ENCODE measurements at places on chromosomes 5 and 9.

DNA sequence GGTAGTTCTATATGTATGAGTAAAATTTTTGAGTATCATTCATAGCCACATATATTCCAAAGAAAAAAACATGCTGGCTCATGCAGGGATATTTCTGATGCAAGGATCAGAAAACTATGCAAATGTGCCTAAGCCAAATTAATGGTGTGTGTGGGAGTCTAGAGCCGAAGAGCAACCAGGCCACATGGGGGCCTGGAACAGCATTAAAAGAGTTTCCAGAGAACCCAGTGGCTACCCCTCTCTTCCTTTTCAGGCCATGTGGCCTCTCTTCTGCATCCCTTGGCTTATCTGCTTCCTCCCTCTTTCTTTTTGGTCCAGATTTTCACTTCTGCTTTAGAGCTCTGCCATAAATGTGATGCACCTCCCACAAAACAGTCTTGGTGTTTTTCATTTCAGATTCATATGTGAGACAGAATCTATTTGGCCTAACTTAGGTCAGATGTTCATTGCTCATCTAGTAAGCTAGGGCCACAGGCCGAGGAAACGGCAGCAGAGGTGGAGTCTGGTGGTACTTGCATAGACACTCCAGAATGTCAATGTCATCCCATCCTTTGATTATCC lies 300.0 kb downstream of the SH3GL2 start:
- DNase-seq = no peak

GRCh38 chr5:172775326-172776234 lies 4.6 kb upstream of the DUSP1 start:
- no peak for DNase-seq

- no peak for DNase-seq
These were observed 2.8 kb downstream of the ATP6V1G1 start for GRCh38 chr9:114590328-114590727.

DNA sequence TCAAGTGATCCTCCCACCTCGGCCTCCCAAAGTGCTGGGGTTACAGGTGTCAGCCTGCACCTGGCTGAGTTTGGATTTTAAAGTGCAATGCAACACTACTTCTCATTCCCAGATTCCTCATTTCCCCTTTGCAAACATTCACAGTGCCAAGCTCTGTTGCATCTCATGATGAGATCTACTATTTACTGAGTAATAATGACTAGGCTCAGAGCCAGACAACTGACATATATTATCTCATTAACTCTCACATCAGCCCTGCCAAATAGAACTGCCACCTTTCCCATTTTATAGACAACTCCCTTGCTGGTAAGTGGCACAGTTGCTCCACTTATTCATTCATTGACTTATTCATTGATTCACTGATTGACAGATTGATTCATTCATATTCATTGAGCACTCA lies 7.0 kb downstream of the PDE6A start:
- no peak for DNase-seq

GRCh38 chr9:125774106-125774505 lies 26.9 kb downstream of the PBX3 start:
- DNase-seq = no peak

DNA sequence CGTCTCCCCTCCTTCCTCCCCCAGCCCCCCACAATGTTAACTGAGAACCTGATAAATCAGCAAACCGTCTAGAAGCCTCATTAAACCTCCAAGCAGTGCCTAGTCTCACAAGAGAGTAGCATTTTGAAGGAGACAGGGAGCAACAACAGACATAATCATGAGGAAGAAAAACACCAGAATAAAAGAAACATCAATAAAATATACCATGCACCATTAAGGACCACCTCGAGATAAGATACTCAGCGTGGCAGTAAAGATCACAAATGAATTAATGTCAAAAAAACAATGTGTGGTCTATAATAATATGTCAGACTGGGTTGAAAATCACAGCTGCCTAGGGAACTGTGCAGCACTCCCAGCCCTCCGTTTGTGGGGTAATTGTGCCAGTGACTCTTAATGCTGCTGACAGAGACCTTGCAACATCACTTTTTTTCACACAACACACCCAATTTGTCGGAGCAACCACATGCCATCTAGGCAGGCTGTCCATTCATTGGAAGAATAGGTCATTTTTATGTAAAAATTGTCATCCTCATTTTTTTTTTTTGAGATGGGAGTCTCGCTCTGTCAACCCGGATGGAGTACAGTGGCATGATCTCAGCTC lies 450.8 kb upstream of the WWC1 start:
- no peak for DNase-seq

GRCh38 chr9:136086951-136087740 lies 7.9 kb downstream of the NACC2 start:
- no peak for DNase-seq

DNA sequence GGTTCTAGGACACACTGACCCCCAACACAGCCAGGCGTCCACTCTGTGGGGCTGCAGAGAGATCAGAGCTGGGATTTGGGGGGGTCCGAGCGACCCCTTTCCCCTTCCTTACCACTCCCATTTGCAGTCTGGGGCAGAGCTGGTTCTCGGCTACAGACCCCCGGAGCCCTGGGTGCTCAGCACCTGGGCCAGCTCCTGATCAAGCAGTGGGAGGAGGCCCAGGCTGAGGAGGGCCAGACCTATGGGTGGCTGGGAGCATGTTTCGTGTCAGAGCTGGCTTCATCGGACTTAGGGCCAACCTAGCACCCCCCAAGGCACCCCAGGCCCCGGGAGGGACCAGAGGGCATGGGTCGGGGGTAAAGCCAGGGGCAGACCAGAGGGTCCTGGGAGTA lies 7.6 kb downstream of the GRIN1 start:
- no peak for DNase-seq

GRCh38 chr9:20015427-20015931 lies 226.6 kb upstream of the SLC24A2 start:
- no peak for DNase-seq

GRCh38 chr5:6759401-6759800 lies 46.2 kb downstream of the TENT4A start:
- DNase-seq = no peak

DNA sequence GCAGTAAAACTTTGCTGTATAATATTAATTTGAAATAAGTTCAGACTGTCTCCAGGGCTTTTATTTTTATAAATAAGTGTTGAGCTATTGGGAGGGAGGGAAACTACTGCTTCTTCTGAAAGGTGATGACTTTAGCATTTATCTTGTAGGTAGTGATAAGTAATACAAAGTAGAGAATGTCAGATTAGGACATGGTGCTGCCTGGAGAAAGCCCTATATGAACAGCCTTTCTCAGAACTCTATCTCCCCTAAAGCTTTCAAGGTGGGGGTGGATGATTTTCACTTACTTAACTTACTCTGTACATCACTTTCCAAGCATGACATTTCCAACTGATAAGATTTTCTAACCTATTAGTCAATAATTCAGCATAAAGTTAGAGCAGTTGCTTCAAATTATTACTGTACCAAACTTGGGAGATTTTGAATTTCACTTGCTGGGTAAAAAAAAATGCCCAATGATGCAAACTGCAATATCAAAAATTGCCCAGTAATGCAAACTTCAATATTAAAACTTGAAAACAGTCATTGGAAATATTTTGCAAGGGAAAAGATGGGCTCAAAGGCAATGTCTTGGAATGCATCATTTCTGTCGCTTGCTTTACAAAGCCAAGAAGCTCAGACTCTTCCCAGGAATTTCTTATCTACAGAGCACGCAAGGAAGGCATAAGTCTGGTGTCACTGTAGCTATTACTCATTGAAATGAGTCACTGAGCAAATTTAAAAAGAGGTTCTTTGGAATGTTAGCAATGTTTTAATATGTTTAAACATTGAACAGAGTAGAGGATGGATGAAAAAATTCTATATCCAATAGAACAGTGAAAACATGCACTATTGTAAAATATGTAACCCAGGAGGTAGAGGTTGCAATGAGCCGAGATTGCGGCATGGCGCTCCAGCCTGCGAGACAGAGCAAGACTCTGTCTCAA lies 569.5 kb downstream of the PSAT1 start:
- no peak for DNase-seq

DNA sequence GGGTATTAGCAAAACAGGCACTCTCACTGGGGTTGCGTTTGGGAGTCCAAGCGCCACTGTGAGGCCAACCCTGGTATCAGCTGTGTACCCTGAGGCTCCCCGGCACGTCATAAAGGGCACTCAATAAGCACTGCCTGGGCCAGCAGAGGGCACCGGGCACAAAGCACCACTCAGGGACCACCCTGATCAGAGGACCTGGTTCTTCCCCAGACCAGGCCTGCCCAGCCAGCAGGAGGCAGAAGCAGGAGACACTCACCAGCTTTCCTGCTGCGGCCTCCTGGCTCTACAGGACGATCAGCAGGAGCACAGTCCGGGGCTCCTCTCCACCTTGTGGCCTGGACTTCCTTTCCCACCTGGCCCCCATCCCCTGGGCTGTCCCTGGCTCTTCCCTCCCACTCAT lies 12.6 kb downstream of the MGAT1 start:
- no peak for DNase-seq

- no peak for DNase-seq
These were observed 18.5 kb downstream of the TMEM245 start for GRCh38 chr9:109101202-109101595.

GRCh38 chr9:34049630-34050384 lies 1.1 kb upstream of the UBAP2 start:
- DNase-seq = no peak

- no peak for DNase-seq
These were observed 185.8 kb downstream of the CWC27 start for GRCh38 chr5:64954518-64954917.

DNA sequence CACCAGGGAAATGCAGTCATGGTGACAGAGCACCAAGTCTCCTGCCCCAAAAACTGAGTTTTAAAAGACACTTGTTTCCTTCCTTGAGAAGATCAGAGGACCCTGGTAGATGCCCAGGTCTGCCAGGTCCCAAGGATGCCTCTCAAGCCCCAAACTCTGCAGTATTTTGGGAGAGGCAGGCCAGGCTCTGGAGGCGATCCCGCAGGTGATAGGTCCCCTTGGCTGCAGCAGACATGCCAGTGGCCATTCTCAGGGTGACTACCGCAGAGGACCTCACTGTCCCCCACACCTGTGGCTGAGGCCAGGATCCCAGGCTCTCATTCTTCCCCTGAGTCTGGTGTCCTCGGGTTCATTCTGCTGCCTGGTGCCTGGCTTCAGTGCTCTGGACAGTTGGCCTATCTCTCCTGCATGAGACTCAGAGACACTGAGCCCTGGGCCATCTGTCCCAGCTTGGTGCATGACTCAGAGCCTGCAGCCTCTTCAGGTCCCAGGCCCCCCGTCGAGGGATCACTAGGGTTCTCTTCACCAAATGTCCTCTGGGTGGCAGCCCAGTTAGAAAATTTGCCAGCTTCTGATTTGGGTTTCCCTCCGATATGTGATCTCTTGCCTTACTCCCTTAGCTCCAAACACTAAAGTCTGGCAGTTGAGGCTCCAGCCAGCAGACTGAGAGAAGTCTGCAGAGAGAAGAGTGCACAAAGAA lies 59.7 kb upstream of the GARNL3 start:
- DNase-seq = no peak

- no peak for DNase-seq
These were observed 57.2 kb upstream of the RIC1 start for GRCh38 chr9:5571629-5572232.

GRCh38 chr5:43274435-43275114 lies 38.6 kb downstream of the HMGCS1 start:
- no peak for DNase-seq

DNA sequence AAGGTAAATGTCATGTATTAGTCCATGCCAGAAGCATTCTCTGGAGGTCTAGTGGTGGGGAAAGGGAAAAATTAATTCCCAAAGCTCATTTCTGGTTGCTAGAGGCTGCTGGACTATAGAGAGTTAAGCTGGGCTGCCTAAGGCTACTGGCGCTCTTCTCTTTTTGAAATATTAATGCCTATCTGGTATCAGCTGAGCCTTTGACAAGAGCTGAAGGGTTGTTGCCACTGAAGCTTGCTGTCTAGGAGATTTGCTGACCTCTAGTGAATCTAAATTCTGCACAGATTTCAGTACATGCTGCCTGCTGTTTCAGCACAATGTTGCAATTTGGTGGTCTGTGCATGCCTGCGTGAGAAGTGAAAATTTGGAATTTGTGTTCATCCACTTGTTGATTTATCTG lies 29.1 kb upstream of the PLCXD3 start:
- DNase-seq = no peak

GRCh38 chr9:3464033-3464638 lies 61.7 kb downstream of the RFX3 start:
- DNase-seq = no peak

DNA sequence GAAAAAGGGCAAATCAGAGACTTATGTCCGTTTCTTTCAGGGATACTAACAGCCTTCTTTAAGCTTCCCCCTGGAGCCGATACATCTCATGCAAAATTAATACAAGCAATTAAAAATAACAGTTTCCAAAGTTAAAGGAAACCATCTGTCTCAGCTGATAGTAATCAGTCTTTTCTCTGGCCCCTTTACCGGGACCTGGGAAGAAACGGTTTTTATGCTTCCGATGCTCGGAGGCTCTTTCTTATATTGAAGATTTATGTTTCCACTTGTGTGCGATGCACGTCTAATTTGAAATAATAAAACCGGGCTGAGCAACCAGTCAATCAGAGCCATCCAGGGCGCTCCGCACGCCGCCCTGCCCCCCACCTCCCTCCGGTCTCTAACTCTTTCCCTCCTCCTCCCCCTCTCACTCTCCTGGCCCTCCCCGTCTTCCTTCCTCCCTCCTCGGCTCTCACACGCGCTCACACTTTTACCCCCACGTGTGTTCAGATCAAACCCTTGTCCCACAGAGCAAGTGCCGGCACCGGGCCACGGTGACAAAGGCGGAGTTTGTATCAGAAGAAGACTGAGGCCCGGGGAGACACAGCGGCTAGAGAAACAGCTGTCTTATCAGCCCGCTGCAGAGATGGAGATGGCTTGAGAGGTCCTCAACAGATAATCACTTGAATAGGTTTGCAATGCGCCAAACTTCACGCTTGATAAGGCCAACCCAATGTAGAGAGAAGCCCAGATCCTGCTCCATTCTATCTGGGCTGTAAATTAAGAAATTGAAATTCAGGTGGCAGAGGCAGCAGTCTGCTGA lies 5.1 kb upstream of the ELAVL2 start:
- DNase-seq = no peak

- DNase-seq = no peak
These were observed 857 bp downstream of the FAM169A start for GRCh38 chr5:74865256-74865803.

- no peak for DNase-seq
These were observed 150.8 kb downstream of the SLIT3 start for GRCh38 chr5:169150108-169150507.

DNA sequence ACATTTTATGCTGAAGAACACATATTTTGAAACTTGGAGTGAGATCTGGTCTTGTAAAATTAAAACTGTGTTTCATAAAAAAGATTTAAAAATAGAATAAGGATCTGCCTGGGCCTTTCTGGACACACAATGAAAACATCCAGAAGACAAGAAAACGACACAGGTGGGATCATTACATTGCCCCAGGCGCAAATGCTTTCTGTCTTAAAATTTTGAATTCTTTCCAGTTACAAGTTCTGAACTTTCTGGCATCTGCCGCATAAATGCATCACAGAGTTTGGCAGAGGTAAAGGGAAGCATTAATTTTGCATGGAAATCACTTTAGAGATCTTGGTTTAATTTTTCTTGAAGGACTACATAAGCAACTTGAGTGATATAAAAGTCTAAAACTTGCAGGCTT lies 219.6 kb downstream of the WDR70 start:
- DNase-seq = no peak

GRCh38 chr5:173319646-173320045 lies 8.6 kb downstream of the STC2 start:
- no peak for DNase-seq

All from activated CD4-positive, alpha-beta T cell treated with anti-CD3 and anti-CD28 coated beads for 1 hour (primary cell).